ENCODE measurements at places on chromosomes 16 and 17.

DNA sequence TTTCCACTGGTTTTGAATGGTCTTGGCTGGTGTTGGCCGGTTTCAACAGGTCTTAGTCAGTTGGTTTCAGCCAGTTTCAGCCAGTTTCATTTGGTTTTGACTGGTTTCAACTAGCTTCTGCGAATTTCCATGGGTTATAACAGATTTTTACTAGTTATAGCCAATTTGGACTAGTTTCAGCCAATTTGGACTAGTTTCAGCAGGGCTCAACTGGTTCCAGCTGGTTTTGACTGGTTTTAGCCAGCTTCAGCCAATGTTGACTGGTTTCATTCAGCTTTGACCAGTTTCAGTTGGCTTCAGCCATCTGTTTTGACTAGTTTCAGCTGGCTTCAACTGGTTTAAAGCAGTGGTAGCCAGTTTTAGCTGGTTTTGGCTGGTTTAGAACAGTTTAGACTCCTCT lies 432.6 kb downstream of the UTP18 start:
- DNase-seq: no peak

GRCh38 chr16:54331241-54332002 lies 44.8 kb upstream of the IRX3 start:
- no peak for DNase-seq

GRCh38 chr16:65658349-65658748 lies 536.5 kb upstream of the CDH11 start:
- no peak for DNase-seq

DNA sequence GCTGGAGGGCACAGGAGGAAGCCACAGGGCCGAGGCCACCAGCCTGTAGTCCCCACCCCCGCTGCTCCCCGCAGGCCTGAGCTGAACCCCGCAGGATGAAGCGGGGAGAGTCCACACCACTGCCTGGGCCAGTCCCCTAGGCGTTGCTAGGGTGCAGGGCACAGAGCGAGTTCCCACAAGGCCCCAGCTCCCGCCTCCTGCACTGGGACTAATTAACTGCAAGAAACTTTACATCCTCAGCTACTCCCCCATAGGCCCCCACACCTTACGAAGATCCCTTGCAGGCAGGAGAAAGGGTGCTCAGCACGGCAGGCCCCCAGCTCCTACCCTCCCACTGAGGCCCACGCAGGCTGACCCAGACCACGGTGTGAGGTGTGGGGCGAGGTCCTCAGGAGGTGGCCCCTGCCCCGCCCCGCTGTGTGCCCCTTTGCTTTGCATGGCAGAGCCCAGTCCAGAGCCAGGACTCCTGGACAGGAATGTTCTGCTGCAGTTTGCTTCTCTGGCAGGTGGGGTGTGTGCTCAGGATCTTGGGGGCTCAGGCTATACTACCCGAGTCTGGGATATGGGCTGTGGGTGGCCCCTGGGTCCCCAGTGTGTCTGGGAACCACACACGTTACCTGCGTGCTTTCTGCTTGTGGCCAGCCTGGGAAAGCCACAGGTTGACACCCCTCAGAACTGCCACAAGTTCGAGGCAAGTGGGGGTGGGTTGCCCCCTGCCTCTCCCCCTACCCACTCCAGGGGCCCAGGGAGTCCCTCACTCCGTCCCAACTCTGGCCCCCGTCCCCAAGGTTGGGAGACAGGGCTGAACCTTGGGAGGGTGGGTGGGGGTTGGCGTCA lies 1.2 kb downstream of the GNG13 start:
- DNase-seq: no peak

- DNase-seq: no peak
Measured at GRCh38 chr17:50175035-50175807, 9.4 kb downstream of the SGCA start.
